Astrocyte (in vitro differentiated cells and primary cell): ENCODE measurements at places on chromosomes 7 and 10.

GRCh38 chr7:69129524-69129923, 468.8 kb upstream of the AUTS2 start:
- peak; percentile 13 for DNase-seq

- peak; percentile 4 for DNase-seq
Observed at GRCh38 chr10:51029172-51029641, 45.1 kb upstream of the PRKG1 start.

- DNase-seq, result no peak
Observed at GRCh38 chr10:44184633-44185314, 200.1 kb downstream of the CXCL12 start.

DNA sequence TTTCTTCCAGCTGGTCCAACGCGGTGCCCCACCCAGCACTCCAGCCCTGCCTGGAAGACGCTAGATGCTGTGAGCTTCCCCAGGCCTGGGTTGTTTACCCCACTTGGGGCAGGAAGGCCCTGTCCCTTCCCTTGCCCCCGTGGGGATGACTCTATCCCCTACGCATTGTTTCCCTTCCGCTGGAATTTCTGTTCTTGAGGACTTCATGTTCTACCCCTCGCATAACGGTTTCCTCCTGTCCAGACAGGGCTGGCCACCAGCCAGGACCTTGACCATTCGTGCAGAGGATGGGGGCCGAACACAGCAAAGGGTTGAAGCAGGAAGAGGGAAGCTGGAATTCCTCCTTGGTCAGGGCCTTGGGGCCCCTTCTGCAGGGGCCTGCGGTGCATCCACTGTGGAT, 14.7 kb upstream of the SERPINE1 start:
- DNase-seq, result peak; percentile 54

GRCh38 chr10:46233181-46233580, 53.6 kb upstream of the ANTXRL start:
- no peak for DNase-seq
